ENCODE measurements at places on chromosomes 7 and 10. TPM values are rescaled to one million over a fixed set of nuclear protein-coding genes. Genes with fewer than 3 reads are reported as not detected.

- H3K36me3 ChIP-seq: no peaks in the 10 kb centered on the region
- no peak overlapping the region for H3K4me3 ChIP-seq
- no peak overlapping the region for H3K27ac ChIP-seq
- no peaks in the 10 kb centered on the region for H3K4me1 ChIP-seq
- H3K27me3 ChIP-seq: no peaks in the 10 kb centered on the region
Measured at GRCh38 chr7:47422611-47423010, 159.3 kb downstream of the TNS3 start.

- H3K27me3 ChIP-seq: no peaks in the 10 kb centered on the region
- peaks cover 13% of the 10 kb centered on the region for H3K4me1 ChIP-seq
- peak overlapping the region; percentile 60 for H3K4me3 ChIP-seq
- no peaks in the 10 kb centered on the region for H3K36me3 ChIP-seq
Measured at GRCh38 chr10:45418849-45419675, 45.0 kb downstream of the ALOX5 start.

GRCh38 chr7:100208911-100209408 lies 10.8 kb upstream of the PVRIG start:
- no peak overlapping the region for H3K4me3 ChIP-seq

Gene FAS
- 22.7 TPM for total RNA-seq

DNA sequence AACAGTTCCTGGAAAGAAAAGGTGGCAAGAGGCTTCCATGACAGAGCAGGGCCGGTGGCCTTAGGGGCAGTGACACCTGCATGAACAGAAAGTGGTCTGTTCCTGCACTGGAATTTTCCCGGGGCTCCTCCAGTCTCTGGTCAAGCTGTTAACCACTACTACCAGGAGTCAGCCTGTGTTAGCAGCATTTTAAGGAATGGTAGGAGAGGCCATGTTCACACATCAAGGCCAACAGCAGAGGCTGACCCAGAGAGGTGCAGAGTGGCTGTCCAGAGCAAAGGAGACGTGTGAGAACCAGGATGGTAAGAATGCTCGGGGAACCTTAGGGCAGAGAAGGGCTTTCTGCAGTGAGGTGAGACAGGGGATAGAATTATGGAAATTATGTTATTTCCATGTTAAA lies 8.5 kb downstream of the H2BK1 start:
- H3K27ac ChIP-seq: no peak overlapping the region
- H3K27me3 ChIP-seq: peaks cover 30% of the 10 kb centered on the region
- peaks cover 11% of the 10 kb centered on the region for H3K4me1 ChIP-seq
- no peak for DNase-seq
- no peaks in the 10 kb centered on the region for H3K36me3 ChIP-seq

Measured in sigmoid colon (tissue), 7 donors.